ENCODE measurements at places on chromosomes 2 and 18.

GRCh38 chr2:122905431-122905830 is 1119.7 kb upstream of the CNTNAP5 start:
- DNase-seq = no peak

GRCh38 chr2:197200762-197201058 is 109.9 kb downstream of the ANKRD44 start:
- DNase-seq = no peak

- no peak for DNase-seq
Observed at GRCh38 chr2:25421289-25421688, 79.6 kb upstream of the DNMT3A start.

- no peak for DNase-seq
Observed at GRCh38 chr2:118945881-118946280, 3.9 kb downstream of the MARCO start.

GRCh38 chr2:221156062-221156734 is 415.9 kb downstream of the EPHA4 start:
- DNase-seq = no peak
